ENCODE measurements at places on chromosomes 7 and 10. TPM values are rescaled to one million over a fixed set of nuclear protein-coding genes. Genes with fewer than 3 reads are reported as not detected.

The CTAGE8 gene
- total RNA-seq: 0.28 TPM

The GNG11 gene
- total RNA-seq: 40.3 TPM

The RRP12 gene
- 8.5 TPM for total RNA-seq

The OPN4 gene
- not detected for total RNA-seq

The MINDY4 gene
- total RNA-seq: 5.0 TPM

The GNGT1 gene
- total RNA-seq: 0.37 TPM

The SDK1 gene
- total RNA-seq: 6.5 TPM

The PTPRN2 gene
- total RNA-seq: 0.71 TPM
